Sciatic nerve (tissue), 2 donors: ENCODE measurements at places on chromosomes 3 and 15. TPM values are rescaled to one million over a fixed set of nuclear protein-coding genes. Genes with fewer than 3 reads are reported as not detected.

DNA sequence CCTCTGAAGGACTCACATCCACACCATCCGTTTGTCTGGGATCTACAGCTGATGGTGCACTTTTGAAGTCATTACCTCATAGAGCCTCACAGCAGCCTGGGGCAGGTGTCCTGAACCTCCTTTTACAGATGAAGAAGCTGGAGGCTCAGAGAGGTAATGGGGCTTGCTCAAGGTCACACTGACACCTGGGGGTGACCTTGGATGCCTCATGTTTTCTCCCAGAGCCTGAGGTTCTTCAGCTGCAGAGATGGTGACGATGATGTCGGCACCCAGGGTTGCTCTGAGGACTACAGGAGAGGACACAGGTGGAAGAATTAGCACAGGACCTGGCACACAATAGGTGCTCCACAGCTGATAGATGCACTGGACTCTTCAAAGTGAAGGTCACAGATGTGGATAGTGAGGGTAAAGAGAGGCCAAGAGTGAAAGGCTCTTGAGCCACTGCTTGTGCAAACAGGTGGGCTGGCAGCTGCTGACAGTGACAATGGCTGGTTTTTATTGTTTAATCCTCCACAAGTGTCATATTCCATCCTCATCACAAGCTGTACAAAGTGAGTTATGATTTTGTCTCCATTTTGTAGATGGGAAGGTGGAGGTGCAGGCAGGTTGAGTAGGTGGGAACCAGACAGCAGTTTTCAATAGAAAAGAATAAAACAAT lies 17.4 kb upstream of the ATP2B2 start:
- peak; percentile 22 for DNase-seq

GRCh38 chr15:48989170-48989569 lies 25.5 kb upstream of the SHC4 start:
- DNase-seq = no peak

- DNase-seq = no peak
Observed at GRCh38 chr3:144801890-144802289, 830.3 kb downstream of the DIPK2A start.

DNA sequence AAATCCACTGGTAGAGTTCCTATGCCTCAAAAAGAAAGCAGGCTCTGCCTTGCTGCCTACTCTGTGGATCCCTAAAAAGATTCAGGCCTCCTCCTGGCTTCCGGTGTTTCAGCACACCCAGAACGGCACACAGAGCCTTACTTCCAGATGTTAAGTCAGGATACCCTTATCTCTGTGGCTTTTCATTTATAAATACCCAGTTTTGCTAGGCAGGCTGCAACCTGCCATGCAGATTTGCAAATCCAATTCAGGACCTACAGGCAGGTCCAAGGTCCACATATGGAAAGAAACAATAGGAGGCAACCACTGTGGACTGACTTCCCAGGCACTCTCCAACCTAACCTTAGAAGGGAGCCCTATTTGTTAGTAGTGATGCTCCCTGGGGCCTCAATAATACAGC lies 30.7 kb downstream of the EFL1 start:
- no peak for DNase-seq

SERPINI2 gene
- total RNA-seq = not detected

DNA sequence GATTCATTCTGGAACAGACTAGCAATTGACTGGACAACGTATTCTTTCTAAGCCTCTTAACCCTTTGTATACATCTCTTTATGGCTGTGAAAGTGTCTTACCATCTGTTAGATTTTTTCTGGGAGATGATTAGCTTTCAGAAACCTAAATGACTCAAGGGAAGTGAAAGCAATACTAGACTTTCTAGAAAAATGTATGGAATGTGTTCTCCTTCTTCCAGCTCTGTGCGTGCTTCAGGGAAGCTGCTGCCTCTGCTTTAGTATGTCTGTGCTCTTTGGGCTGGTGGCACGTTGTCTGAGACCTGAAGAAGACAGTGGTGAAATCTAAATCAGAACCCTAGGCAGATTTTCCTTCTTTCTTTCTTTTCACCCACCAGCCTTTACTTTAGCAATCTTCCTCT lies 89.5 kb downstream of the ITPR1 start:
- no peak for DNase-seq

GRCh38 chr15:50970524-50970923 lies 62.0 kb downstream of the AP4E1 start:
- DNase-seq = no peak

- no peak for DNase-seq
Observed at GRCh38 chr3:173078525-173078924, 62.5 kb downstream of the SPATA16 start.

ATR gene
- 30.5 TPM for total RNA-seq

DNA sequence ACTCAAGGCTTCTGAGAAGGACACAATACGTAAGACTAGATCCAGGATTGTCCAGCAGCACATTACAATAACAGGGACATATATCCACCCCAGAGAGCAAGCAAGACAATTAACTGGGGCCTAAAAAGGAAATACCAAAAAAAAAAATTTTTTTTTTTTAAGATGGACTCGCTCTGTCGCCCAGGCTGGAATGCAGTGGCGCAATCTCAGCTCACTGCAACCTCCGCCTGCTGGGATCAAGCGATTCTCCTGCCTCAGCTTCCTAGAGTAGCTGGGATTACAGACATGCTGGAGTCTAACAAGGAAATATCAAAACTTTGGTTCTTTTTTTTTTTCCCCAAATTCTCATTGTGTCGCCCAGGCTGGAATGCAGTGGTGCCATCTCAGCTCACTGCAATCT lies 28.8 kb upstream of the IMPDH2 start:
- no peak for DNase-seq

- DNase-seq = no peak
Observed at GRCh38 chr3:8094415-8094814, 407.2 kb upstream of the LMCD1 start.

ADGRG7 gene
- not detected for total RNA-seq

FAM81A gene
- total RNA-seq = 18.2 TPM

PRICKLE2 gene
- 34.0 TPM for total RNA-seq

DNA sequence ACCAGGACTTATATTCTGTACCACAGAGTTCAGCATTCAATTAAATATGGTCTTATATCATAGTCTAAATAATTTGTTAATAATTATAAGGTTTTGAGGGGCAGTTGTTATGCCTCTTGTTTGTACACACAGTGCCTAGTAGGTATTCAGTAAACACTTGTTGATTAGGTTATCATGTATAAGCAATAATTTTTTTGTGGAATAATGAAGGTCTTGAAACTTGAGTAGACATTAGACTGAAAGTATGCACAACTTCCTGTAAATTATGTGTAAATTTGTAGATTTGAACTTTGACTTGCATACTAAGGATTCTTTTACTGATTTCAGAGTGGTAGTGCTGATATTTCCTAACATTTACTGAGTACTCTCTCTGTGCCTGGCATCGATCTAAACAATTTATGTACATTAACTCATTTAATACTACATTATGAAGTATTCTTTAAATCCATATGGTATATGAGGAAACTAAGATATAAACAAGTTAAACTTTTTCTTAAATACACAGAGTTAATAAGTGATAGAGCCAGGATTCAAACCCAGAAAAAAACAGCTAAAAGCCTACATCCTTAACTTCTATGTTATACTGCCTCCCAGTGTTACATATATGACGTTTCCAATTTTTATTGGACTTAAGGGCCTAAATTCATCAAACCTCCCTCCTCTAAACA lies 65.1 kb downstream of the GLCE start:
- DNase-seq = no peak

- no peak for DNase-seq
Observed at GRCh38 chr3:31579828-31580227, 47.1 kb downstream of the STT3B start.

GRCh38 chr15:39096608-39097205 lies 484.2 kb upstream of the THBS1 start:
- DNase-seq = no peak

PLXND1 gene
- total RNA-seq = 319 TPM

DNA sequence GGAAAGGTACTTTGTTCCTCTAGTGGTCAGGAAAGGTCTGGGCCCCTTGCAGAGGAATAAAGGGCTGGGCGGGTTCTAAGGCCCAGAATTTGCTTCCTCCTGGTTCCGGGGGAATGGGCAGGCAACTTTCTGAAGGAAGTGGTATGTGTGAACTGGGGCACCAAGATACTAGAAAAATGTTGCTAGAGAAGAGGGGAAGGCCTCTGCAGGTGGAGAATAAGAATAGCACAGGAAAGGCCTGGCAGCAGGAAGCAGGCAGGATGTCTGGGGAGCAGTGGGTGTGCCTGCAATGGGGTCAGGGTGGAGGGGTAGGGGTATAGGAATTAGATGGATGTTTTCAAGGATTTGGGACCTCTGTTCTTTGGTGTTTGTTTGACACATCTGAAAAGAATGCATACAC lies 2.0 kb downstream of the SLC22A13 start:
- no peak for DNase-seq

- no peak for DNase-seq
Observed at GRCh38 chr3:147640781-147641180, 231.6 kb downstream of the ZIC1 start.

ZBTB20 gene
- 145 TPM for total RNA-seq

DNA sequence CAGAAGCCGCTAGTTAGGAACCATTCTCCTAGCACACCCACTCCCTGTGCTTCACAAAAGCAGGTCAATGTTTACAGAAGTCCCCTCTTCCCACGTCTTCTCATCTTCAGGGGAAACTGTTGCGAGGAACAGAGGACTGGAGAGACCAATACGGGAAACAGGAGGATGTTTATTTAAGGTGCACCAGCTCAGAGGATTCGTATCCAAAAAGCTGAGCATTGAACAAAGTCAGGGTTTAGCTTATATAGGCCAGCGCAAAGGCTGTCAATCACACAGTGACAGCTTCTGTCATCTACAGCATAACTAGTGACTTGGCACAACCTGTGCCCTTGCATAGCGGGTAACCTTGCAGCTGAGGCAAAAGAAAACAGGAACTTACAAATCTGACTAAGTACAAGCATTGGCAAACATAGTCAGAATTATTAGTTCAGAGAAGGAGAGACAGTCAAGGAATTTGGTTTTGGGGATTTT lies 61.3 kb downstream of the ZDHHC19 start:
- no peak for DNase-seq

DNA sequence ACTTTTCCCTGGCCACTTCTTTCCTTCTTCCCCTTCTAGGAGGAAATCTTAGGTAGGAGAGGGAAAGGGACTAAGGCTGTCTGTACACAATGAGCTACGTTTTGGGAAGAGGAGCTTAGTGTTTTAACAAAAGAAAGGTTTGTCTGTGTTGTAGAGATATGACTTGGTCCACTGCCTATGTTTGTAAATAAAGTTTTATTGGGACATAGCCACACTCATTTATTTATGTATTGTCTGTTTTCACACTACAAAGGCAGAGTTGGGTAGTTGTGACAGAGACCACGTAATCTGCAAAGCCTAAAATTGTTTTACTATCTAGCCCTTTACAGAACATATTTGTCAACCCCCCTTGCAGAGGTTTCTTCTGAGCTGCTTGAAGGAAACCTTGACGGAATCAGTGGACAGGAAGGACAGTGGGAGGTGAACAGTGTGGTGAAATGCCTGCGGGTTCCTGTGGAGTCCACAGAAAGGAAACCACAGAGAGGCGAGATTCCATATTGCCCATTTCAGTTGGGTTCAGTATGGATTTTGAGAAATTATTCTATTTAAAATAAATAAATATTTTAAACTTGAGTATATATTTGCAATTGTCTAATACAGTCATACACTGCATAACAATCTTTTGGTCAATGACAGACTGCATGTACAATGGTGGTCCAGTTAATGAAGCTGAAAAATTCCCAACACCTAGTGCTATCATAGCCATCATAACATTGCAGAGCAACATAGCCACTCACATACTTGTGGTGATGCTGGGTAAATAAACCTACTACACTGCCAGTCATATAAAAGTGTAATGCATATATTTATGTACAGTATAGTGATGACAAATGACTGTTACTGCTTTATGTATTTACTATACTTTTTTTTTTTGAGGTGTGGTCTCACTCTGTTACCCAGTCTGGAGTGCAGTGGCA lies 157.9 kb upstream of the NUDT16 start:
- no peak for DNase-seq

DNA sequence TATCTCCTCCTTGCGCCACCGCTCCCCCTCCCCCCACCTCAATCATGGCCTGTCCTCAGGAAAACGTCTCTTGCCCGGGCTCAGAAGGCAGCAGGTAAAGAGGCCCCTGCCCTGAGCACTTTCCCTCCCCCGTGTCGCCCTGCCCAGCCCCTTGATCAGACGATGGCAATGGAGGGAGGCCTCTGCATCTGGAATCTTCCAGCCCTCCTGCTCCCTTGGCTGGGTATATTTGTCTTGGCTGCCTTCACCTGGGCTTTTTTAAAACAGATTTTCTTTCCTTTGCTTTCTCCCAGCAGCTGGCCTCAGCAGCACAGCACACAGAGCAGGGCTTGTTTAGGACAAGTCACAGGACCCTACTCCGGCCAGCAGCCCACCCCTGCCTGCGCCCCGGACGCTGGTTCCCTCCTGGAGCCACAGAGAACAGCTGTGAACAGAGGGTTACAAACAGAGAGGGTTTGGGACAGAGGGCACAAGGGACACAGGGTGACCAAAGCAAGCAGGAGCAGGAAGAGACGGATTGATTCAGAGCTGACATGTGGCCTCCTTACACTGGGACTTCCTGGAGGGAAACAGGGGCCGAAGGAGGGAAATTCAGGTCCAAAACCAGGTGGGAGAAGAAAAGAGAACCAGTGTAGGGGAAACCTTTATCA lies 78.7 kb downstream of the ISG20 start:
- DNase-seq = no peak

GRCh38 chr15:65032801-65033537 lies 3.5 kb upstream of the MTFMT start:
- DNase-seq = no peak

DNA sequence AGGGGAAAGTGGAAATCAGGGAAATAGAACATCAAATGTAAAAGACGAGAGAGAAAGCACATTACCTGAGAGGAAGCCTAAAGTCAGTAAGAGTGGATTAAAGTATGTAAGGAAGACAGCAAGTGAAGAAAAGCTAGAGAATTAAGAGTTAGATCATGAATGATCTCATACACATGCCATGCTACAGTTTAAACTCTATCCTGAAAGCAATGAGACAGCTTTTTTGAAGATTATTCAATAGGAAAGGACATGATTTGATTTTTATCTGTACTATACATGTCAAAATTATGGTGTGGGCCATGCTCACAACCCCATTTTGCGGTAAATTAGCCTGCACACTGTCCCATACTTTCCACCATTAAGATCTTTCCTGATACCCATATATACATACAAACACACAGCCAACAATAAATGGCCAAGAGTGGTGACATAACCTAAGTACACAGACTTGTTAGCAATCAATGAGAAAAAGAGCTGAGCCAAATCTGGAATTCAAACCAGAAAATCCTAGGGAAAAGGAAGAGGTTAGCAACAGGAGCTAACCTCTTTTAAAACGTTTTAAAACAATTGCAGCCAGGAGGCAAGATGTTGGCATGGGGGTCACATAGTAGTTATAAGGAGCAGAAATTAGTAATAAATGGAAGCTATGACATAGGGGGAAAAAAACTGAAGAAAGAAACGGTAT lies 4.5 kb downstream of the MYO9A start:
- DNase-seq = no peak

GRCh38 chr3:195770081-195770840 lies 41.5 kb downstream of the MUC4 start:
- peak; percentile 23 for DNase-seq

COL6A5 gene
- not detected for total RNA-seq

HDAC11 gene
- 38.8 TPM for total RNA-seq

GRCh38 chr3:141076797-141077571 lies 25.8 kb downstream of the SPSB4 start:
- peak; percentile 78 for DNase-seq
